ENCODE measurements at places on chromosomes 16 and 17. TPM values are rescaled to one million over a fixed set of nuclear protein-coding genes. Genes with fewer than 3 reads are reported as not detected.

- DNase-seq = no peak
These were observed 29.8 kb downstream of the ANKRD11 start for GRCh38 chr16:89460556-89460955.

DNA sequence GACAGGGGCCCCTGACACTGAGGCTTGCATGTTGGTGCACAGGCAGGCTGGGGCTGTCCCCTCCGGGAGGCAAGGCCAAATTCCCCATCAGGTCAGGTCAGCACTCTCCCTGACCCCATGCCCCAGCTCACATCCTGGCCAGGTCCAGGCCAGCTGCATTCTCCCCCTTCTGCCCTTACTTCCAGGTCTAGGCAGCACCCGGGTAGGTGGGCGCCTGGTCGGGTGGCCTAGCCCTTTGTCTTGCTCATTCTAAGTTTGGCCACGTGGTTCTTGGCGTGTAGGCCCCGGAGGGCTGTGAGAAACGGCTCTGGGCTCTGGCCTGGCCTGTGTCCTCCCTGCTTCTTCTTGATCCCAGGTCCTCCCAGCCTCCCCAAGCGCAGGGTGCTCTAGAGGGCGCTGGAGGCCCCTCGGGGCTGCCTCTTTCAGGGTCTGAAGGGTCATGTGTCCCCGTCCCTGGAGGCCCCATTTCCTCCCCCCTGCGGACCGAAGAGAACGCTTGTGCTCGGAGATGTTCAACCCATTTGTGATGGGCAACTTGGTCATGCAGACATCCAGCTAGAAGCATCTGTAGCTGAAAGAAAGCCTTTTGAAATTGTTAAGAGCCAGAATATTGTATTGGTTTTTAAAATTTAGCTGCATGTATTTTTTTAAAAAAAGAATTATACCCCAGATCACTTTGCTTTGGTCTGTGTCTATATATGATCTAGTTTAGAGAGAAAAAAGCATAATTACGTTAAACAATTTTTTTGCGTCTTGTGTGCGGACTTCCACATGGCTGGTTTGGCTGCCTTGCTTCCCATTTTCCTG, 6.7 kb downstream of the BAHCC1 start:
- DNase-seq = no peak

Gene GAST
- not detected for total RNA-seq

GRCh38 chr17:49871211-49871610, 23.3 kb upstream of the TAC4 start:
- no peak for DNase-seq

- DNase-seq = no peak
These were observed 1.9 kb downstream of the KRTAP4-11 start for GRCh38 chr17:41116297-41116696.

DNA sequence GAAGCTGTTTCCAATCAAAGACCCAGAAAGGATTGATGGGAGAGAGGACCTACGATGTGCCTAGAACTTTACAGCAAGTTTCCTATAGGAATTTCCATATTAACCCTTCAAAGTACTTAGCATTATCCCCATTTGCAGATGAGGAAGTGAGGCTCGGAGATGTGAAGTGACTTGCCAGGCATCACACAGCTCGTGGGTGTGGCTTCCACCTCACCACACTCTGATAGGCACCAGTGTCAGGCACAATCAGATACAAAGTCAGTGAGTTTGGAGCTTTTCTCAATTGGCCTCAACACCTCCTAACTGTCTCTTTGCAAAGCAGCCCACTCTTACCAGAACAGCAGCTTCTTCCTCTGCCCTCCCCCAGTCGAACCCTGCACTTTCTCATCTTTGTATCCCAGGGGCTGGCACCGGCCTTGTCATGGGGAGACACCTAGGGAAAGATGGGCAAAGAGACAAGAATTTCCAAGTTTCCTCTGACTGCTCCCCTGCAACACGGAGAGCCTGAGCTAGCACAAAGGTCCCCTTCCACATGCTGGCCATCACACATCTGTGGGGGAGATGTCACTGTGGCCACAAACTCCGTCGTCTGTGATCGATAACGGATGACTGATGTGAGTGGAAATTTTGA, 37.4 kb upstream of the CCL1 start:
- DNase-seq = no peak

DNA sequence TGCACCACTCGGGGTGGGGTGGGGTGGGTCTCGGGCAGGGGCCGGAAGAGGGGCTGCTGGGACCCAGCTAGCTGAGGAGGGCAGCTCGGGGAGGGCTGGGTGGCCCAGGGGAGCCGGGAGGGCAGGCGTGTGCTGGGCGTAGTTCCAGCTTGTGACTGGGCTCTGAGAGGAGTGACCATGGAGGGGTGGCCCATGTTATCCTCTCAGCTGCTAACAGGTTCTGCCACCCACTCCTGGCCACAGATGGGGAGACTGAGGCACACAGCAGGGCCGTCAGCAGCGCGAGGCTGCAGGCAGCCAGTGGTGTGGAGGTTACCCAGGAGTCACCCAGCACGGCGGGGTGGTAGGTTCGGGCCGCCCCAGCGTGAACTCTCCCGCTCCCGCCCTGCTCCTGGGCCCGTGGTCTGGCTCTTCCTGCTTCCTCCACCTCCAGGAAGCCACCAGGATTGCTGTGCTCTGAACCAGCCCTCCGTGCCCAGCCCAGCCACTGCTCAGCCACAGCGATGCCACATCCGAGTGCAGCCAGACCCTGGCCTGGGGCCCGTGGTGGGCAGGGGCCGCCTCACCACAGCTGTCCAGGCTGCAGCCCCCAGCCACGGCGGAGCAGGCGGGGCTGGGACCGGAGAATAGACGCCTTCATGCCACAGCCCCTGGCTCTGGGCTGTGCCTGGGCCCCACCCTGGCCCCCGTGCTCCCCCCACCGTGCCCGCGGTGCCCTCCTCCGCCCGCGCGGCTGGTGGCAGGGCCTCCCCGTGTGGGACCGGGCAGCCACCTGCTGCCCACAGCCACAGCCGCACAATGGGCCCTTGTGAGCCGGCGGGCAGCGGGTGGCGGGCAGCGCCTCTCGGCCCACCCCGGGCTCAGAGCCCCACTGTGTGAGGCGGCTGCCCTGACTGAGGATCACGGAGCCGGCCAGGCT, 26.3 kb upstream of the SSTR5 start:
- DNase-seq = no peak

Gene SLFN13
- 0.25 TPM for total RNA-seq

GRCh38 chr16:86663685-86664521, 85.6 kb downstream of the FOXL1 start:
- no peak for DNase-seq

DNA sequence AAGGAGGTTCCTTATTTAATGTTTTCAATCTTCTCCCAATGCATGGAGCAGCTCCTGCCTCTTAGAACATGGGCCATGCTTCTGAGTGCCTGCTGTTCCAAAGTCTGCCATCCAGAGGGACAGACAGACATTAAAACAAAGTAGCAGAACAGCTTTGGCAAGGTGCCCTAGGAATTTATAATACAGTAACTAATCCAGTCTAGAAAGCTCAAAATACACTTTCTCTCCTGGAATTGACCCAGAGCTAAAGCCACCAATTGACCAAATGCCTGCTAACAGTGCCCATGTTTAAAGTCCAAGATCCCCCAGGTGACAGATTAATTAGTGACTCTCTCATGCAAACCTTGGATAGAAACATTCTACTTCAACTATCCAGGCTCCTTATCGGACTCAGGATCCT, 11.1 kb upstream of the CHRNE start:
- DNase-seq = no peak

GRCh38 chr16:48629531-48629930, 19.6 kb upstream of the N4BP1 start:
- no peak for DNase-seq

DNA sequence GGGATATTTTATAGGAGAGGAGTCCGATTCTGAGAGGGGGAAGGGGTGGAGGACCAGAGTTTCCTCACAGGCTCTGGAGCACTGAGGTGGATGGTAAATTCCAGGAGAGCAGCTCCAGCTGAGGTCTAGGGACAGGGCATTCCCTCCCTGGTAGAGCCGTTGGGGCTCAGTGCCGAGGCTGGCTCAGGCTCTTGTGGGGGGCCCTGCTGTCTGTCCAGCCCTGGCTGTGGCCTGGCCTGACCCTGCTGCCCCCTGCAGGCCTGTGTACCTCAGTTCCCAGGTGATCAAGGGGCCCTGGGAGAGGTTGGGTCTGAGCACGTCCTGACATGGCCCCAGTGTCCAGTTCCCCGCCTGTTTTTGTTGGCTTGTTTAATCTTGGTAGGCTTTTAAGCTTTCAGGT, 16.8 kb downstream of the ZNF750 start:
- no peak for DNase-seq

GRCh38 chr16:84532291-84532724, 27.8 kb upstream of the MEAK7 start:
- DNase-seq = peak; percentile 96

Gene MYH2
- total RNA-seq = not detected

DNA sequence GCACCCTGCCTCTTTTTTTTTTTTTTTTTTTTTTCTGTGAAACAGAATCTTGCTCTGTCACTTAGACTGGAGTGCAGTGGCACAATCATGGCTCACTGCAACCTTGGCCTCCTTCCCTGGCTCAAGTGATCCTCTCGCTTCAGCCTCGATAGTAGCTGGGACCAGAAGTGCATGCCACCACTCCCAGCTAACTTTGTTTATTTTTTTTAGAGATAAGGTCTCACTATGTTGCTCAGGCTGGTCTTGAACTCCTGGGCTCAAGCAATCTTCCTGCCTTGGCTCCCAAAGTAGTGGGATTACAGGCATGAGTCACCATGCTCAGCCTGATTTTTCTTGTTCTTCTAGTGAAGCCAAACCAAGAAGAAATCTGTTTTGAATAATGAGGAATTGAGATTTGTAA, 25.0 kb downstream of the CDK12 start:
- DNase-seq = peak; percentile 91

Gene PGAP6
- total RNA-seq = 13.7 TPM

GRCh38 chr17:40373999-40374398, 9.5 kb upstream of the GJD3 start:
- no peak for DNase-seq

DNA sequence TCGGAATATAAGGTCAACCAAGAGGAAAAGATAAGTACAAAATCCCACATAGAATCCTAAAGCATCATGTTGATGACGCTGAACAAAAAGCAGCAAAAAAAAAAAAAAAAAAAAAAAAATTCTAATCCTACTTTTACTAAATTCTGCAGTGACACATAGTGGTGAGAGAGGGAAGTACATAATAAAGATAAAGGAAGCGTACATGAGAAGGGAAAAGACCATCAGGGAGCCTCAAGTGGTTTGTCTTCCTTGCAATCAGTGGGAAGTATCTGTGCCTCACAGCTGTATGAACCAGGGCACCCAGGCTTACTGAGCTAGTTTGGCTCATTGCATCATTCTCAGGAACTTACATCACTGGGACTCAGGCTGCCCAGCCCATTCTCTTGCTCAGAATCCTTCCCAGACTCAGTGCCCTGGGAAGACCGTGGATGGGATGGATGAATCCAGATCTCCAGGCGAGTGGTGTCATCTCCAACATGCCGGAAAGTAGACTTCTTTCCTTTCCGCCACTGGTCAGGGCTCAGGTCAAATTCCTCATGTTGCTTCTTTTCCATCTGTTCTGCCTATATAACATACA, 21.2 kb downstream of the SMG6 start:
- DNase-seq = peak; percentile 46

Gene SLC9A5
- 1.4 TPM for total RNA-seq

Gene TBC1D3E
- not detected for total RNA-seq

GRCh38 chr17:49285716-49286115, 55.1 kb upstream of the PHOSPHO1 start:
- no peak for DNase-seq

DNA sequence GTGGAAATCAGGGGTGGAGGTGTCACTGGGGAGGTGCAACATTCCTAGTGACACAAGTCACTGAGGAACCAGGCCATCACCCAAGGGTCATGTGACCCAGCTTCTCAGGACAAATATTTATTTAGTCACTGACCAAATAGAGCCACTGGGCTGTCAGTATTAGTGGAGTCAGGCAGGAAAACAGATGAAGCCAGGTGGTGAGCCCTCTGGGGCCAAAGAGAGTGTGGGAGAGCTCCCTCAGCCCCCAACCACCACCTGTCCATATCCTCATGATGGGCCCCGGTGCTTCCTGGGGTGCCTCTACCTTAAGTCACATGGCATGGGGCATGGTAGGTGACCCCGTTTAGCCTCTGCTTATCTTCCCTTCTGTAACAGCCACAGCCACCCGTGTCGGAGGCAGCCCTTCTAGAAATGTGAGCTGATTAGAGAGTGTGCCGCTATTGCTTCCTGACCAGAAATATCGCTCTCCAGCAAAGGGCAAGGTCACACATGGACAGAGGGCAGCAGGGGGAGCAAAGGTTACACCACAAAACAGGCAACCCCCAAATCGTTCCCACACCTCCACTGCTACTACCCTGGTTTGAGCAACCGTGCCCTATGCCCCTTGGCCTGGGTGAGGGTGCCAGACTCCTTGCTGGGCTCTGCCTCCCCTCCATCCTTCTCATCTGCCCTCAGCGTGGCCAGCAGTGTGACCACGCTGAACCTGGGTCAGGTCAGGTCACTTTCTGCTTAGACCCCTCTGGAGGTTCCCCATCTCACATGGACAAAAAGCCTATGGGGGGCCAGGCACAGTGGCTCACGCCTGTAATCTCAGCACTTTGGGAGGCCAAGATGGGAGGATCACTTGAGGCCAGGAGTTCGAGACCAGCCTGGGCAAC, 8.6 kb upstream of the AKTIP start:
- DNase-seq = no peak

DNA sequence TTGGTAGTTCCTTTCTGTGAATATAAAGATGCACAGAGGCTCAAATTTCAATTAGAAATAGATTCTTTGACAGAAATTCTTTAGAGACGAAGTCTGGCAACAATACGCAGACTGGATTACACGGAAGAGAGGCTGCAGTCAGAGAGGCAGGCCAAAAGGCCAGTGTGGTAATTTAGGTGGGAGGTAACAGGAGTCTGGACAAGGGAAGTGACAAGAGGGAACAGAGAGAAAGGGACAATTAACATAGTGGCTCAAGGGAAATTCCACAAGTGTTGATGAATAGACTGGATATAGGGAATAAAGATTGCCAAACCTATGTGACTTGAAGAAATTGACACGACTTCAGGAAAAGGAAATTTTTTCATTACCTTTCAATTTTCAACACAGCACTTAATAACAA, 54.6 kb downstream of the STX8 start:
- no peak for DNase-seq

GRCh38 chr17:2801841-2802240, 5.6 kb downstream of the RAP1GAP2 start:
- no peak for DNase-seq

GRCh38 chr17:28950752-28951427, 428 bp downstream of the PHF12 start:
- no peak for DNase-seq

Gene KRTAP1-3
- not detected for total RNA-seq

Gene HOXB6
- 3.1 TPM for total RNA-seq

GRCh38 chr16:1533443-1533951, at the start of gene TMEM204:
Gene TMEM204, plus strand, starts transcription at chr16:1533666. Its CDS starts 610 bp downstream, at chr16:1534276.
- no peak for DNase-seq

All from H4 (cell line).